ENCODE measurements at places on chromosomes 3 and 15.

DNA sequence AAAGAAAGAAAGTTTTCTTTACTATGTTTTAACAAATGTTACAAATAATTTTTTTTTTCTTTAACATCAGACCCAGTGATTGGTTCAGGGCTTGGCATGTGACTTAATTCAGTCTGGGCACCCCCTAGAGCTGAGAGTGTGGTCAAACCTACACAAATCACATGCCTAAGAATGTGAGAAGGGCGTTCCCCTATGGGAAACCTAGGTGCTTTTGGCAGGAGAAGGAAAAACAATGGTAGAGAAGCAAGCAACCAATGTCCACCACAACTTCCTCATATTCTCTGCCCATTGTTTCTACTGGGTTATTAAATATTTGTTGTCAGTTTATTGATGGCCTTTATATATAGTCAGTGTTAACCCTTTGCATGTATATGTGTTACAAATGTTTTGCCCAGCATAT, 21.4 kb upstream of the PIAS1 start:
- no peak for DNase-seq

GRCh38 chr15:69808756-69809155, 289.0 kb downstream of the TLE3 start:
- DNase-seq = no peak

DNA sequence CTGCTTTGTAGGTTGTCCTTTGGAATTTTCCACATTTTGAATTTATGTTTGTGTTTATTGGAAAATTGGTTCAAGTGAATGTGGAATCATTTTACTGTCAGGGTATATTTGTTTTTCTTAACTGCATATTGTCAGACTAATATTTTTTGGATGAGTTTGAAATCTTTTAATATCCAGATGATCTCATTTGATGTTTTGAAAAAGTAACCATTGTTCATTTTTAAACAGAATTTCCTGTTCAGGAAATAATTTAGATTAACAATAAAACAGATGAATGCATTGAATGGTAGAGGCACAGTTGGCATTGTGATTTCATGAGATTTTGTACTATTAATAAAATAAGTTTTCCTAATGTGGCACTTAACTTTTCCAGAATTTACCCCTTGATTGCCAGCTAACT, 15.5 kb downstream of the TRAK1 start:
- no peak for DNase-seq

GRCh38 chr3:29668728-29669127, 387.9 kb downstream of the RBMS3 start:
- DNase-seq = no peak

GRCh38 chr3:131713416-131714123, 210.8 kb upstream of the MRPL3 start:
- no peak for DNase-seq

DNA sequence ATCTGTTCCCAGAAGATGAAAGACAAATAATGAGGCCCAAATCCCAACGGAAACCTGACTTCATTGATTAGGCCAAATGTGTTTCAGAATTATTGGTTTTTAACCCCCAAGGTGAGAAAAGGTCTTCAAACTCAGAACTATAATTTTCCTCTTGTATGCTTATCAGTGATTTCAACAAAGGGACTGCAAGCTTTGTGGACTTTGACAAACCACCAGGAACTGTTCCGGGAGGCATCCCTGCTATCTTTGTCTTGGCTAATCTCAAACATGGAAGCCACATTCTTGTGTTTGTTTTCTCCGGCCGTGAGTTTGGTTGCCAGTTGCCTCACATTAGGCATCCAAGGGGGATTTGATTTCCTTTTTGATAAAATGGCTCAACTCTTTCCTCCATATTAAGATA, 19.5 kb downstream of the ARHGEF3 start:
- DNase-seq = no peak

- no peak for DNase-seq
Measured at GRCh38 chr3:41173926-41174885, 25.1 kb upstream of the CTNNB1 start.

DNA sequence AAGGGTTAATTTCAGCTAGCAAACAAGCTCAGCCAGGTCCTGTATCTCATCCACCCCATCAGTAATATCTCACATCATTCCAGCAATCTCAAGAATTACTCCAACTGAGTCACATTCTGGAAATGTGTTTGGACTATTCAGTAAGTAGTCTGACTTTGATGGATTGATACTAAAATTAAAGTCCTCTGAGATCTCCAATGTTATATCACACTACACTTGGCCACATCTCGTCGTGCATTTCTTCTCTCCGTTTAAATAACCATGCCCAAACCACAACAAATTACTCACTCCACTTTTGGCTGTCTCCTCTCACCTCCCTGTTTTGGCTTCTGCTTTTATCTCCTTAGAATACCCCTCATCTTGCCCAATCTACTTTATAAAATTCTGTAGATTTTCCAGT, 292.2 kb downstream of the PYDC2 start:
- no peak for DNase-seq

GRCh38 chr15:45457220-45457619, 65.3 kb downstream of the SLC30A4 start:
- no peak for DNase-seq

- no peak for DNase-seq
Measured at GRCh38 chr15:25536801-25537611, 98.2 kb upstream of the UBE3A start.

DNA sequence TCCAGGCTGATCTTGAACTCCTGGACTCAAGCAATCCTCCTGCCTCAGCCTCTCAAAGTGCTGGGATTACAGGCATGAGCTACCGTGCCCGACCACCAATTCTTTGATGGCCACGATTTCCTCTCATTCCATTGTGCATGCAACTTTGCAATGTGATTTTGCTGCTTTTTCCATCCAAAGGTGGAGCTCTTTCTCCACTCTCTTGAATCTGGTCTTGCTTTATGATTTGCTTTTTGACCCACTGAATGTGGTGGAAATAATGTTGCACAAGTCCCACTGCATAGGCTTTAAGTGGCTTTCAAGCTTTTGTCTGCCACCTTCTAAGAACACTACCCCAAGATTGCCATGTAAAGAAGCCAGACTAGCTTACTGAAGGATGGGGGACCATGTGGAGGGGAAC, 10.6 kb downstream of the RPS27L start:
- DNase-seq = no peak

GRCh38 chr15:63495780-63496488, 8.5 kb upstream of the USP3 start:
- no peak for DNase-seq

DNA sequence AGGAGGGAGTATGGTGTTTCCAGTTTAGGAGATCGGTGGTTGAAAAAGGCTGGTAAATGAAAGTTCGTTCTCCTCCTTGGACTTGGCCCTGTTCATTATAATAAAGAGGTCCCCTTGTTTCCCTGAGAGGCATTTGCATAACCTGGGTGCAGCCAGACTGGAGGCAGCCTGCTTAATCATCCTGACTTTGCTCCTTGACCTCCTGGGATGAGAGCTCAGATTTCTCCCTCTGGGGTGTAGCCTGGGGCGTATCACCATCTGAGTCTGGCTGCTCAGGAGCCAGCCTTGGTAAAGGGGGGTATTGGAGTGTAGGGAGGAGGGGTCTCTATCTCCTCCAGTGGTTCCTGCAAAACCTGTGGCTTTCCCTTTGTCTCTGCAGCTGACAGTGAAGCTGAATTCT, 21.3 kb upstream of the ACAD9 start:
- no peak for DNase-seq

DNA sequence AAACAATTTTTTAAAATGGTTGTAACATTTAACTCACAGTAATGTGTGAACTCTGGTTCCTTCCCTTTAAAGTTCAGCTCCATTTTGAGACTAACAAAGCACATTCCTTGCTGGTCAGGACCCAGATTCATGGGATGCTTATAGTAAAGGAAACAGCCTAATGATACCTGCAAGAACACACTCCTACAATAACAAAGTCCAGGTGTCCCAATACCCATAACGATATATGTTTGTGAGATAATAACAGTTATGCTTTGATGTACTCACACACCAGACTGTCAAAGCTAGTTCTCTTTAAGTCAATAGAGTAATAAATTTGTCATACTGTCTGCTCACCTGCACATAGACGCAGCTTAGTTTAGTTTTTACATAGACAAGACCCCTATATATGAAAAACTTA, 15.9 kb upstream of the CCDC50 start:
- DNase-seq = no peak

DNA sequence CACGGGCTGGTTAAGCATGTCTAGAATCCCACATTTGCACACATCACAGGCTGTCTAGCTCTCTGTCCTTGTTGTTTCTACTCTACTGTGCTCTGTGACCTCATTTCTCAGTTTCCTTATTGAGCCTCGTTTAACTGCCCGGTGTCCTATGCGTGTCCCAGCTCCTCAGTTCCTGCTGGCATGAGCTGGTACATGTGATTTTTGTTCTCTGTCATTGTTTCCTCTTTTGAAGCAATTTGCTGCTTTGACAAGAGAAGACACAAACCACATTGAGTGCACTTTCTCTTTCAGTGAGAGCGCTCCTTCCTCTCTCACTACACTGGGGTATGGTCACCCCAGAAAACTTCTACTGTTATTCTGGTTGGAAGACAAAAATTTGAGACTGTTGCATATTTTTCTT, 563.5 kb downstream of the PDCD6IP start:
- DNase-seq = no peak

DNA sequence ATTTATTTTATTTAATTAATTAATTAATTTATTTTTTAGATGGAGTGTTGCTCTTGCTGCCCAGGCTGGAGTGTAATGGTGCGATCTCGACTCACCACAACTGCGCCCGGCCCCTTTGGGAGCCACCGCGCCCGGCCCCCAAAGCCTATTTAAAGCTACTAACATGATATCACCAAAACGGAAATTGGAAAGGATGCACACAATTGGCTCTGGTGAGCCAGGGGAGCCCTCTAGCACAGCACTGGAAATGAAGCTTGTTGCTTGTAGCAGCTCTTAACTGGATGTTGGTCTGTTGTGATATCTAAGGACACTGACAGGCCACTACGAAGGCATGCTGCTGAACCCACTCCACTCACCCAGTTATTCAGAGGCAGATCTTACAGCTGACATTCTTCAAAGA, 104.5 kb downstream of the IGF2BP2 start:
- no peak for DNase-seq

GRCh38 chr3:109887293-109887692, 549.9 kb upstream of the DPPA4 start:
- DNase-seq = no peak

DNA sequence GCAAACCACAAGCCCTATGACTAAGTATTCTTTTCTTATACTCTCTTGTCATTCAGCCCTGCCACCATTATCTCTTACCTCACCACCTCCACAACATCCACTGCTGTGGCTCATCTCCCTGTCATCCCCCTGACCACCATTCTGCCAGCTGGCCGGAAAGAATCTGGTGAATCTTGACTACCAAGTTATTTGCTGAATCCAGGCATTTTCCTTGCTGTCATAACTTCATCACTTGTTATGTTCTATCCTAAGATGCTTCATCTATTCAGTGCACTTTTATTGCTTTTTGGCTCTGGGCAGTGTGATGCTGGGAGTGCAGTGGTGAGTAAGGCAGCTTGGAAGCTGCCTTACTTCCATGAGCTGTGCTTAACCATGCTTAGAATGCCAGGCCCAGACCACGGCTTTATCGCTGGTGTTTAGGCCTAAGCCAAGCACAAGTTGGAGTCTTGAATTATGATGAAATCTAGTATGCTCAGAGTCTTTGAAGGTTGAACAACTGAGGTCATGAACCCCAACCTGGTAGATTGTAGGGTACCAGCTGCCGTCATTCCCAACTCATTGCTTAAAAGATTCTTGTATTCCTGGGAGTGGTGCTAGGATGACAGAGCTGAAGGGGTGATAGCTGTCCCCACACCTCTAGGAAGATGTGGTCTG, 27.0 kb upstream of the APH1B start:
- no peak for DNase-seq

DNA sequence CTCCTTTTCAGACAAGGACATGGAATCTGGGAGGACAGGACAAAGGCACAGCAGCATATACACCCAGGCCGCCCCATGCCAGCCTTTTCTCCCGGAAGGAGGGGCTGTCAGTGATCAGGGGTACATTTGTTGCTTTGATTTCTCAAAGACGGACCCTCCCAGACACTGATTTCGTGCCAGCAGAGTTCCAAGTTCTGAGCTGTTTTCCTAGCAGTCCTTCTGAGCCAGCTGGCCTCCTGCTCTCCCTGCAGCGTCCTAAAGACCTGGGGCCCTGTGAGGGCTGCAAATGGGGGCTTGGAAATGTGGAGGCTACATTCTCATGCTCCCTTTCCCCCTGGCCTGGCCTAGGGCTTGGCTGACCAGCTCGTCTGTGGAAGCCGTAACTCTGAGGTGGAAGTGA, 22.3 kb downstream of the CTSH start:
- no peak for DNase-seq

GRCh38 chr3:89353465-89353864, 246.0 kb downstream of the EPHA3 start:
- DNase-seq = no peak

GRCh38 chr3:20336572-20336971, 150.6 kb upstream of the SGO1 start:
- no peak for DNase-seq

DNA sequence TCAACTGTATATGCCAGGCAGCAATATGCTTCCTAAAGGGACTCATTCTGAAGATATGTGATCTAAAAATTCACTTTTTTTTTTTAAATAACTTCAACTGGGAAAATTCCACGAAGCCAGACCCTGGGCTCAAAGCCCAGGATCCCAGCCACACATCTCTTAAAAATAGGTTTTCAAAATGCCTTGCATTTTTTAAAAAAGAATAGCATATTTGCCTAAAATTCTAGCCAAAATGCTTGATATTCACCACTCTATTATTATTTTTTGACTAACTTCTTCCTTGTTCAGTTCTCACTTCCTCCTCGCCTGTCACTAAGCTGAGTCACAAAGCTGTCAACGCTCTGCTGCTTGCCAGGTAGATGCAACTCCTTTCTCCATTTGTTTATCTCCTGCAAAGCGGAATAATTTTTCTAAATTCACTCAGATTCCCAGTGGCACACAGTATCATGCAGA, 28.0 kb upstream of the VGLL4 start:
- DNase-seq = no peak

- no peak for DNase-seq
Measured at GRCh38 chr15:70238917-70239316, 141.2 kb upstream of the TLE3 start.

DNA sequence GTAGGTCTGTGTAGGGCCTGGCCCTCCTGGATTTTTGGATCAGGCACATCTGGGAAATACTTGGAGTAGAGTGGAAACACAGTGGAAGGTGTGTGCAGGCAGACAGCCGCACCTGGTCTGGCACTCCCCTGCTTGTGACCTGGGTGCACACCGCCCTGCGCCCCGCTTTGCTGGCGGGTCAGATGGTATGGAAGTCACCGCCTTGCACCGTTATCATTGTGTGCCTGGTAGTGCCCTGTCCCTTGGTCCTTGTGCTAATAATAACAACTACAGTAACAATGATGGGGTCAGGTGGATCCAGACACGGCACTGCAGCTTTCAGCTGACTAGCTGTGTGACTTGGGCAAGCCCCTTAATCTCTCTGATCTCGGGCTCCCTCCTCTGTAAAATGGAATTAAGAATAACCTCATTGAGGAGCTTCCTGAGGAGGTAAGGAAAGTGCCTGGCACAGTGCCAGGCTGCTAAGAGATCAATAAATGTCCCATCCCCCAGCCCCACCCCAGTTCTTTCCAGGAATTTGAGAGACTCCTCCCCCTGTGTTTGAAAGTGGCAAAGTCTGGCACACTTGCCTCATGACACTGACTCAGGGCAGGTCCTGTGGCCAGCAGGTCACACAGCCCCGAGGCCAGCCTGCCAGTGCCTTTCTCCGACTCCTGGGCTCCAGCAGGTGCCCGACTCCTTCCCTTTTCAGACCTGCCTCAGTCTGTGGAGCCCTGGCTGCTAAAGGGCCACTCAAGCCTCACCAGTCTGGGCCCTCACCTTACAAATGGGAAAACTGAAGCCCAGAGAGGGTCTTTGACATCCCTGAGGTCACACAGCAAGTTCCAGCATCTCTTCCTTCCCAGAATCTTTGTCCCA, 9.8 kb downstream of the ISG20 start:
- DNase-seq = no peak

Data from activated T-helper 1 cell treated with anti-CD3 and anti-CD28 coated beads, Interleukin-2, amount 50 U/mL, for 16 hours (primary cell).